ENCODE measurements at places on chromosomes 1 and 21.

GRCh38 chr21:35677298-35677841, 383.0 kb downstream of the SETD4 start:
- DNase-seq = no peak

DNA sequence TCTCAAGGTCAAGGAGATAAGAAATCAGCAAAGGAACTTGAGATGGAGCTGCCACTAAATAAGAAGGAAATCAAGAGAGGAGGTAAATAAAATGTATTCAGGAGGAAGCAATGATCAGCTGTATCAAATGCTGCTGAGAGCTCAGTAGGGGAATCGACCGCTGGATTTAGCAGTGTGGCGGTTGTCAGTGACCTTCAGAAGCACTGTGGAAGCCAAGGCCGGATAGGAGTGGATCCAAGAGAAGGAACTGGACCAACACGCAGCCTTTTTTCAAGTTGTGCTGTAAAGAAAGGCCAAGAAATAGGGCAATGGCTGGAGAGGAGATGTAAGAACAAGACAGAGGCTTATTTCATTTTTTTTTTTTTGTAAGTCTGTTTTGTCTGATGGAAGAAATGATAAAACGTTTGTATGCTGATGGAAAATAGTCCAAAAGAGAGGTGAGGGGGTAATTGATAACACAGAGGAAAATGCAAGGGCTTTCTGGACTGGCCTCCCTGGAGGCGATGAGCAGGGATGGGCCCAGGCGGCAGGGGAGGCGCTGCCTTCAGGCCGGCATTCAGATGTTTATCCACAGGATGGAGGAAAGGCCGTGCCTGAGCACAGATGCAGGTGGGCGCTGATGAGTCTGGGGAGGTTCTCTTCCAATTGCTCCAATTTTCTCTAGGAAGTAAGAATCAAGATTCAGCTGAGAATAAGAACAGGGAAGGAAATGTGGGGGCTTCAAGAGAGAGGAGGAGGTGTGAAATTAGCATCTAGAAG, 17.5 kb upstream of the FAM43B start:
- no peak for DNase-seq

DNA sequence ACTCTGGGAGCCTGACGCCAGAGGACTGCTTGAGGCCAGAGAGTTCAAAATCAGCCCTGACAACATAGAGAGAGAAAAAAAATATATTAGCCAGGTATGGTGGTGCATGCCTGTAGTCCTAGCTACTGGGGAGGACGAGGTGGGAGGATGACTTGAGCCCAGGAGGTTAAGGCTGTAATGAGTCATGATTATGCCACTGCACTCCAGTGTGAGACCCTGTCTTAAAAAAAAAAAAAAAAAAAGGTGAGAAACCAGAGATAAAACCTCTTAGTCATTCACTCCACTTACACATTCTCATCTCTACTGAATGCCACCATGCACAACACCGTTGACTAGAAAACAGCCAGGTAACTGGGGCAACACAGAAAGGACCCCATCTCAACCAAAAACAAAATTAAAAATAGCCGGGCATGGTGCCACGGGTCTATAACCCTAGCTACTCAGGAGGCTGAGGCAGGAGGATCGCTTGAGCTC, 178.1 kb downstream of the SLC45A1 start:
- no peak for DNase-seq

DNA sequence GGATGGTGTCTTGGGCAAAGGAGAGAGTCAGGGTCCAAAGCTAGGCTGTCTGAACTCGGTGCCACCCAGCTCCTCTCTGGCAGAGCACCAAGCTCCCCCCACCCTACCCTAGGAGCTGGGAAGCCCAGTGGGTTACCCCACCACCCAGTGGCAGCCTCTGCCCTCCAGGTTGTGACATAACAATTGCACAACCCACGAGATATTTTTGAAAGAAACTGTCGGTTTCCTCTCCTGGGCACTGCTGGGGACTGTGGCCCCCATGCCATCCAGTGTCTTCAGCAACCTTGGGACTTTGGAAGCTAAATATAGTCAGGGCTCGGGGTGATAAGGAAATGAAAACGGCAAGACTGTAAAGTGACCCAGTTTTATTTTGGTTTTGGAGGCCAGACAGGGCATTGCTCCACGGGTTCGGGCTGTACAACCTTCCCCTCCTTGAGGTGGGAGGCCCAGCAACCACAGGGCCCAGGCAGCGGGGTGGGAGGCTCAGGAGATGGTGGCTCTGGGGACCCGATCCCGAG, 1.4 kb downstream of the CITED4 start:
- peak; percentile 69 for DNase-seq

GRCh38 chr1:45037456-45037855, 25.4 kb downstream of the UROD start:
- no peak for DNase-seq

- DNase-seq = no peak
Observed at GRCh38 chr1:41648230-41648629, 163.7 kb upstream of the EDN2 start.

DNA sequence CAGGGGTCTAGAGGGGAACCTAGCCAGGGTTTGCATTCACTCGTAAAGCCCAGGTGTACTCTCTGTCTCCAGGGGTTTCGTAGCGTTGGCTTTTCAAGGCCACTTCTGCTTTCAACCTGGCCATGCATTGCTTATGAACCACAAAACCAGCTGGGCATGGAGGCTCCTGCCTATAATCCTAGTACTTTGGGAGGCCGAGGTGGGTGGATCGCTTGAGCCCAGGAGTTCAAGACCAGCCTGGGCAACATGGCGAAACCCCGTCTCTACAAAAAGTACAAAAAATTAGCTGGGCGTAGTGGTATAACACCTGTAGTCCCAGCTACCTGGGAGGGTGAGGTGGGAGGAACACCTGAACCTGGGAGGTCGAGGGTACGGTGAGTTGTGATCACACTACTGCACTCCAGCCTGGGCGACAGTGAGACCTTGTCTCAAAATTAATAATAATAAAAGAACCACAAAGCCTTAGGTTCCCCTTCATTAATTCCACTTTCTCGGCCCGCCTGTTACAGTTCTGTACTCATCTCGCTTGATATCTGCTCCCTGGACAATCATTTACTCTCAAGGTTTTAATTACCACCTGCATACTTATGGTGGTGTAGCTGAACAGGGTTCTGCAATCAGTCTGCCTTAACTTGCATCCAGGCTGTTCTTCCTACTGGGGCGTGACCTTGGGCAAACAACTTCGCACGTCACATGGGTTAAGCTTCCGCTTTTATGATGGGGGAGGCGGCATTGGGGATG, 6.1 kb downstream of the SLC16A4 start:
- no peak for DNase-seq

DNA sequence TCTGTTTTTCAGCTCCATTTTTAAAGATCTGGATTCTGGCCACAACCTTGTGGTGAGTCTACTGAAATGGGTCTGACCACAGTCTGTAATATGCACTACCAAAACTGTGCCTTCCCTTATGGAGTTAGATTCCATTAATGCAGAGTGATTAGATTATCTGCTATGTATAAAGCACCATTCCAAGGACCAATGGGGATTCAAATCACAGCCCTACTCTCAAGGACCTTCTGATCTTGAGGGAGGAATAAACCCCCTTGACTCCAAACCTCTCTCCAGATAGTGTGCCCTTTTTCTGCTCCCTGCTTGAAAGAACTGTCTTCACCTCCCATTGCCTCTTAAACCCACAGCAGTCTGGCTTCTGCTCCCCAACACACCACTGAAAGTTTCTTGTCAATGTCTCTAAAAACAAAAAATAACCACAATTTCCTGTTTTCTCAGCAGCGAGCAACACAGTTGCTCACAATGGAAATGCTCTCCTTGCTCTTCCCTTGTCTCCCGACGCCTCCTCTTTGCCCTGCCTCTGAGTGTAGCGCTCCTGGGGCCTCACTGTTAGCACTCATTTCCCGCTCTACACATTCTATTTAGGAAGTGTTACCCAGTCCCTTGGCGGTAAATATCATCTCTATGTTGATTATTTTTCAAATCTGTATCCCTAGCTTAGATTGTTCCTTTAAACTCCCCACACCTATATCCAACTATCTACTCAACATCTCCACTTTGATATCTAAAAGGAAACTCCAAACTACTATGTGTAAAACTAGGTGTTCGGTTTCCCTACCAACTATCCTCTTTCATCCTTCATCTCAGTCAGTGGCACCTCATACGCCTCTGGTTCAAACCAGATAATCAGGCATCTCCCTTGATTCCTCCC, 13.6 kb downstream of the PCNX2 start:
- peak; percentile 44 for DNase-seq

DNA sequence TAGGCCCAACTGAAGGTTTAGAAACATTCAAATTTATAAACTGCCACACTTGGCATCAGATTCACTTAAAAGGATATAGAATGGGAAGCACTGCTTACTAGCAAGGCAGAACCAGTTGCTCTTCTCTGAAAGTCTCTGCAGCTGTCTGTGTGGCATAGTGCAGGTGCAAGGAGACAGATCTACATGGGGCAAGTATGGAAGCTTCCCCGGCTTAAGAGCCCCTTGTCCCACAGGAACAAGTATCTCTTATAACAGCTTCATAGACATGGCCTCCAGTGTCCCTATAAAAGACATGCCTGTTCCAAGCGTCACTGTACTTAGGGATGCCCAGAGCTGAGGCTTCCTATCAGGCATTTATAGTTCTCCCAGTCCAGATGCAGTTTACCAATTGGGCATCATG, 26.5 kb downstream of the ZBTB8B start:
- DNase-seq = no peak

GRCh38 chr1:29388884-29389283, 152.6 kb downstream of the PTPRU start:
- no peak for DNase-seq

DNA sequence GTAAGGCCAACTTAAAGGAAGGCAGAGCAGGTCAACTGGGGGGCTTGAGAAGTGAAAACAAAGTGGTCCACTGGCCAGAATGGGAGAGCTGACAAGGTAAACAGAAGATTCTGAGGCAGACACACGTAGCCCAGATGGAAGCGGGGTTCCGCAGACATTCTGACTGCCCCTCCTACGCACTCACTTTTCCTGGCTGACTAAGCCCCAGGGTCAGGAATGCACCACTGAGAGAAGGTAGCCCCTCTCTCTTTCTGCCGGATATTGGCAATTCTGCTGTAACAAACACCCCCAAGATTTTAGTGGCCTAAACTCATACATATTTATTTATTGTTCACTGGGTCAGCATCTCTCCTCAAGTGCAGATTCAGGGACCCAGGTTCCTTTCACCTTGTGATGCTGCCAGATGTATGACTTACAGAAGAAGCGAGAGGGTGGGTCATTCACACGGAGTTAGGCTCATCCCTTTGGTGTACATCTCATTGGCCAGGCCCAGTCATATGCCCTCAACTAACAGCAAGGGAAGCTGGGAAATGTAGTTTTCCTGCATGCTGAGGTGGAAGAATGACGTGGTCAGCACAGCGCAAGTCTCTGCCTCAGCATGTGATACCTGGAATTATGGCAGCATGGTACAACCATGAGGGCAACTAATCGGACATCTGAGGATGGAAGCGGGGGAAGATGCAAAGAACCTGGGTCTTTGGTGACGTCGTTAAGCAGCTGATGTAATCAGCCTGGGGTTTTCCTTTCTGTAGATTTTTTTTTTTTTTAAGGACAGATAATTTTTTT, 43.4 kb upstream of the MRPS6 start:
- peak; percentile 47 for DNase-seq

DNA sequence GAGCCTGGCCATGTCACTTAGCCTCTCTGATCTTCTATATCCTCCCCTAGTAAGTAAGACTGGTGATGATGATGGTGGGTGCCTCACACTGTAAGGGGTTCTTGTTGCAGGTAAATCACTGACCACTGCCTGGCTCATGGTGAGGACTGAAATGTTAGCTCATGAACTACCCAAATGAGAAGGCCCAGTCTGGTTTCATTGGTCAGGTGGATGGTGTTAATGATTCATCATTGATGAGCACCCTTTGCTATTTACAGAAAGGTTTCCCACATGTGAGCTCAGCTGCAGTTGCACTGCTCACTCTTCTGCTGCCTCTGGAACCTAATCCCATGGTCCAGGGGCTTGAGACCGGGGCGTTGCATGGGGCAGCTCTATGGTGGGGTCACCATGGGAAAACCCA, 417.7 kb downstream of the PRDM2 start:
- DNase-seq = no peak

DNA sequence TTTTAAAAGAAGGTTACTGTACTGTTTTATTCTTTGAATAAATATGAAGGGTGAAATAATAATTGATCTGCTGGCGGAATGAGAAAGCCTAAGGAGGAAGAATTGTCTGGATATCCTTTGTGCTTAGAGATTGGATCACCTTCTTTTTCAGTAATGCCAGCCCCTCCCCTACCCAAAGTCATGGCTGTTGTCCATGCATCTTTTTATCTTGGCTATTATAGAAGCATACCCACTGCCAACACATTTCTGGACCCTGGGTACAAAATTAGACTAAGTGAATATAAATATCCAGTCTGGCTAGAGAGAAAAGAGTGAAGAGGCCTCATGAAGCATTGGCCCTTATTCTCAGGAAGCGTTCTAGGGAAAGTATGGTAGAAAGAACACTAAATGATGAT, 28.1 kb downstream of the AK4 start:
- no peak for DNase-seq

DNA sequence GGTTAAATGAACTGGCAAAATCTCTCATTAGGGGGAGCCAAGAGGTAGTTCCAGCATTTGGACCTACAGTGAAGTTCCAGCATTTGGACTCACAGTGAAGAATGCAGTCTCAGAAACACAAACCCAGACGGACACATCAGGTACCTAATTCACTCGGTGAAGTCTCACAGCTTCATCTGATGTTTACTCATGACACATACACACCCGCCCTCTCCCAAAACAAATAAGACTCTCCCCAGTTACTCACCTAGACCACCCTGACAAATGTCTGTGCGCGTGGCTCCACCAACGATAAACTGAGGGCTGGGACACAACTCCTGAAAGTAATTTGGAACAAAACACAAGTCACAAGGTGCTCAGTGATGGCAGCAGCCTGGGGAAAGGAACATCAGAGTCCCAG, 11.4 kb downstream of the CAPN8 start:
- no peak for DNase-seq

DNA sequence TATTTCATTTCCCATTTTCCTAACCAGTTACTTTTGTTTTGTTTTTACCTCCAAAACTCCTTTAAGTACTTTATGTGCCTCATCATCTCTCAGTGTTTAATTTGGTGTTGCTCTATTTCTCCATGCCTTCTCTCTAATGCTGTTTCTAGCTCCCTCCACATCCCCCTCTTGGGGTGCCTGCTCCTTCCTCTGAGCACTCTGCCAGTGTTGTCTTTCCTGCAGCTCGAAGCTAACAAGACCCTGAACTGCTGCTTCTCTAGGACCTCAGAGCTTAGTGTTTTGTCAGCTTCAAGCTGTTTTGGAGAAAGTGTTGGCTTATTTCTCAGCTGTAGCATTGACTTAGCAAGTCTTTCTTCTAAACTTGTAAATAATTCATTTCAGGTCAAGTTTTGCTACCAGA, 290.6 kb downstream of the DPYD start:
- no peak for DNase-seq

DNA sequence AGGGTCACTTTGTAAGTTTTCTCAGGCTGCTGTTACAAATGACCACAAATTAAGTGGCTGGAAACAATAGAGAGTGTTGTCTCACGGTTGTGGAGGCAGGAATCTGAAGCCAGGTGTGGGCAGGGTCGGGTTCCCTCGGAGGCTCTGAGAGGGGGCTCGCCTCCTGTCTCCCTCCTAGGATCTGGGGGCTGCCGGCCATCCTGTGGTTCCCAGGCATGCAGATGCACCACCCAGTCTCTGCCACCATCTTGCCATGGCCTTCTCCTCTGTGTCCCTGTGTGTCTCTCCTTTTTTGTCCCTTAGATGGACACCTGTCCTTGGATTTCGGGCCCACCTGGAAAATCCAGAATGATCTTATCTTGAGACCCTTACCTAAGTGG, 4.8 kb downstream of the TP73 start:
- no peak for DNase-seq

- no peak for DNase-seq
Observed at GRCh38 chr1:194013561-194013960, 827.1 kb upstream of the B3GALT2 start.
